ENCODE measurements at places on chromosomes 3 and 15. TPM values are rescaled to one million over a fixed set of nuclear protein-coding genes. Genes with fewer than 3 reads are reported as not detected.

DNA sequence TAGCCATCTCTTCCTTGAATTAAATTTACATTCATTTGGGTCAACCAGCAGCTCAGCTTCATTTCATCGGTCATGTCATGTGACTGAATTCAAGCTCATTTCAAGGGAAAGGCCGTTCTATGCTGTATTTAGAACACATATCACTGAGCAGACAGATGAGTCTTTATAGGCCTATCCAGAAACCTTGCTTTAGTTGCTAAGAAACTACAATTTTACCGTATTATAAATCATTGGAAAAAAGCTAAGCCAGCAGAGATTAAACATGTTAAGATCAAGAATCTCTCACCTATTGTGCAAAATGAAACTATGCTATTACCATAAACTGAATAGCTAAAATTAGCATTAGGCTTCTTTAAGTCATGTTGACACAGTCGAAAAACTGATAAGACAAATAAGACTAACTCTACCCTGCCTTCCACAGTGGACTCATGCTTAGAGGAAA is 2.2 kb downstream of the NPTN start:
- DNase-seq = no peak

Gene NANOGP8
- not detected for total RNA-seq

- DNase-seq = no peak
These were observed 427.6 kb upstream of the SEMA6D start for GRCh38 chr15:47289656-47290055.

DNA sequence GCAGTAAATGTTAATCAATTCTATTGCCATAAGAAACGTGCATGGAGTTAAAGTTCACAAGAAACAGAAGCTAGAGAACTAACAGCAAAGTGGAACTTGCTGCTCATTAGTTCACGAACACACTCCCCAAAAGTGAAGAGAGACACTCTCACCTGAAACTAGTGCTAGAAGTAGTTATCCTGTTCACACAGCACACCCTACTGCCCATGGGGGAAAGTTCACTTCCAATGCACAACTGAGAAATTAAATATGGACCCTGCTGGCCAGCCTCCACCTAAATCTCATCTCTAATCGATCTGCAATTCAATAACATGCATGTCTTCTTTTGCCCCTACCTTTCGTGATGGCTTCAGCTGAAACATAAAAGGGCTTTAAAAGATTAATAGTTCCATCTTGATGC is 39.4 kb upstream of the FRMD4B start:
- peak; percentile 35 for DNase-seq

Gene FETUB
- total RNA-seq = not detected

DNA sequence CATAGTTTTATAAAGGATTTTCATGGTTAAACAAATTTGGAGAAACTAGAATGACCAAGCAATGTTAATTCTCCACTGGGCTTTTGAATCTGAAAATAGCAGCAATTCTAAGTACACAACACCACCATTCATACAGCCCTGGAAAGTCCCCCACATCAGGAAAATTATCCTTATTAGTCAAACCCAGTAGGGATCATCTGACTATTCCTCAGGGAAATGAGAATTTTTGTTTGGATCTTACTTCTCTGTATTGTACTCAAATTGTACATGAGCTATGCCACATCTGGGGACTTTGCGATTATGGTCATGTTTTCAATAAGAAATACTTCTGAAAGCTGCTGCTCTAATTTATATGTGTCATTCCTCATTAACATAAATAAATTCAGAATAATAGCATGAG is 46.0 kb downstream of the RARB start:
- DNase-seq = peak; percentile 56

GRCh38 chr15:43204016-43204901 is 16.6 kb downstream of the EPB42 start:
- peak; percentile 75 for DNase-seq

DNA sequence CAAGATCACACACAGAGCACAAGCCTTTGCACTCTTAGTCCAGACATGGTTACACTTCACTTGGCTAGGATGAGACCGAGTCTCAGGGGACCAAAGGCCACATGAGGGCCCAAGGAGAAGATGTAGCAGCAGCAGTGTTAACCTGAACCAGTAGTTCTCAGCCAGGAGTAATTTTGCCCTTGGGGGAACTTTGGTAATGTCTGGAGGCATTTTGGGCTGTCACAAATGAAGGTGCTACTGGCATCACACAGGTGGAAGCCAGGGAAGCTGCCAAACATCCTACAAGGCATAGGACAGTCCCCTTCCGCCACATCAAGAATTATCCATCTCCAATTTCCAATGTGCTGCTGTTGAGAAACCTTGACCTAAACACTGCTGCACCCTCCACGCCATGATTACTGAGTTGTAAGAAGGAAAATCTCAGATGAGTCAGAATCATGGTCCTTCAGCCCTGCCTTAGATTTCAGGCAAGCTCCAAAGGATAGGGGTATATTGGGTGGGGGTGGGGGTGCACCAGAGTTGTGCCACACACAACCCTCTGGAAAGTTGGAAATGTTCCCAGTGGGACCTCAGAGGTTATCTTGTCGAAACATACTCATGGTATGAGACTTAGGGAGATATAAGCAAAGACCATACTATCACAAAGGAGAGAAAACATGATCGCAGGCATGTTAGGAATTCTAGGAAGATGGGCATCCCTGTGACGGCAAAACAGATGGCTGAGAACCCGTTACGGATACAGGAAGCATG is 36.2 kb downstream of the SEMA5B start:
- DNase-seq = no peak

DNA sequence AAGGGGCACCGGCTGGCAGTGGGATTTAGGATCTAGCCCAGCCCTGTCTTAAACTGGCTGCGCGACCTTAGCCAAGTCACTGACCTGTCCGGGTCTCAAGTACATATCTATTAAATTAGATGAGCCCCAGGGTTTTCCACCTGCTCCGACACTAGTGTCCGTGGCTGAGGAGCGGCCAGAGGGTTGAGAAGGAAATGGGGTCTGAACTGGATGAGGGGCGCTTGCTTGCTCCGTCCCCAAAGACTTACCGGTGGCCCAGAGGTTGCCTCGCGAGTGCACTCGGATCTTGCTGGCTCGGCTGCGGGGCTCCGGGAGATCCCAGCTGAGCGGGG is 285 bp downstream of the NMB start:
- DNase-seq = no peak

Gene PGBD4
- 2.5 TPM for total RNA-seq

Gene C2CD4A
- total RNA-seq = not detected

- DNase-seq = no peak
These were observed 11.4 kb downstream of the CEP97 start for GRCh38 chr3:101735833-101736232.

GRCh38 chr3:13025090-13025489 is 48.1 kb downstream of the IQSEC1 start:
- peak; percentile 89 for DNase-seq

Gene CIP2A
- 72.3 TPM for total RNA-seq

Gene COL8A1
- total RNA-seq = 25.1 TPM

DNA sequence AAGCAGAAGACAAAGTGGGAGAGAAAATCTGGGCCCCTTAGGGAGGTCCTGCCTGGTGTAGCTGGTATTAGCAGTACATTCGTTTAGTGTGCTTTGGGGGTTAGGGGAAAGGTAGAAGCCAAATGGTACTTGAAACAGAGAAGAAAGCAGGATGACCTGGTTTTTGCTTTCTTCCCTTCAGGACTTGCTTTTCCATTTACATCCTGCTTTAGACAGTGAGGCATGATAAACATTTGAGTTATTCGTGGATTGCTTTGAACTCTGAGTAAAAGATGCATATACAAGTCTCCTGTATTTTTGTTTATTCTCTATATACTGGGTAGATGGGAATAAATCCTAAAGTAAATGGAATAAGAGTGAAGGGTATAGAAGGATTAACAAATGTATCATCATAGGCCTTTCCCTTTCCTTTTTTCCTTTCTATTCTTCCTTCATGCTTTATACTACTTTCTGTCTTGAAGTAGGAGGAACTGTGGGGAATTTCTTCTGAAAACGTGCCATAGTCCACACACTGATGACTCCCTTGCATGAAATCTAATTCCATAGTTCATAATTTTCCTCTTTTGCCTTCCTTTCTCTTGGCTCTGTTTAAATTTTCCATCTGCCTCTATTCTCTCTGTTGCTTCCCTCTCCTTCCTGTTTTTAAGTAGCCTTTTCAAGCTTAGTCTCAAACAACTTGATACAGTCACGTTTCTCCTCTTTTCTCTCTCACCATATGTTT is 139.5 kb upstream of the RBMS3 start:
- no peak for DNase-seq
